Activated CD4-positive, alpha-beta T cell treated with anti-CD3 and anti-CD28 coated beads, Interleukin-2, amount 50 U/mL, for 48 hours (primary cell): ENCODE measurements at places on chromosomes 12 and 14.
A peak's percentile ranks its signal among the peaks of the same experiment; 100 is the strongest.

DNA sequence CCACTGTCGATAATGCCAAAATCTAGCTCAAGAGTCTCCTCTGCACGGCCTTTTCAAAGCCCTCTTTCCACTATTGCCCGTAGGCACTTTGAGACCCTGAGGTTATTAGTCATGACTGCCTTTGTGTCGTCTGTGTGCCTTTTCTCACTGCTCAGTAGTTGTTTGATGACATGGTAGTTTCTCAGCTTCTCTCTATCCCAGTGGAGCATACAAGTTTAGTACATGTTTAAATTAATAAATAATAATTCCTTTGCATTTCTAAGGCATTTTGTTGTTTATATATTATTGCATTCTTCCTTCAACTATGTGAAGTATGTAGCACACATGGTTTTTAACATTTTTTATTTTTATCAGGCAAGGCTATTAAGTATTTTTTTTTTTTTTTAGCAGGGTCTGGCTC, 458.1 kb downstream of the PCNX1 start:
- DNase-seq = no peak

- no peak for DNase-seq
These were observed 55.3 kb upstream of the PRKD1 start for GRCh38 chr14:29982993-29983392.

DNA sequence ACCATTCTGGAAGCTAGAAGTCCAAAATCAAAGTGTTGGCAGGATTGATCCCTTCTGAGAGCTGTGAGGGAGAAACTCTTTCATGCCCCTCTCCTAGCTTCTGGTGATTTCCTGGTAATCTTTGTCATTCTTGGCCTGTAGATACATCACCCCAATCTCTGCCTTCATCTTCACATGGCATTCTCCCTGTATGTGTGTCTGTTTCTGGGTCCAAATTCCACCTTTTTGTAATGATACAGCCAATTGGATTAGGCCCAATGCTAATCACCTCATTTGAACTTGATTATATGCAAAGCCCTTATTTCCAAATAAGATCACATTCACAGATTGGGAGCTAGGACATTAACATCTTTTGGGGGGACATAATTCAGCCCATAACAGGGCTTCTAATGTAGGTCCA, 76.9 kb upstream of the MBIP start:
- no peak for DNase-seq

- no peak for DNase-seq
These were observed 187.5 kb upstream of the SLC38A2 start for GRCh38 chr12:46560089-46560488.

DNA sequence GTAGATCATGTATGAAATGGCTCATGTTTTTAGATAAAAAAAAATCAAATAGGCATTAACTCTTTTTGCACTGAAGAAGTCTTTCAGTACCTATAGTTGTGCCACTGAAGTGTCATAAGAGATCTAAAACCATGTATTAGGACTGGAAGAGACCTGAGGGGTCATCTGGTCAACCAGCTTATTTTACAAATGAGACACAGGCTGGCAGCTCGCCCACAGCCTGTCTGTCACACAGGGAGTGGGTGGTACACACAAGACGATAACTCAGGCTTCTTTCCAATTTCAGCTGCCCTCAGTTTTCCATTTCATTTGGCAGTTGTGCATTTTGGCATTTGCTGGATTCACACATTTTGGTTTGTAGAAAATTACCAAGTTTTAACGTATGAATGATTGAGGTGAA, 34.7 kb downstream of the C12orf75 start:
- no peak for DNase-seq

DNA sequence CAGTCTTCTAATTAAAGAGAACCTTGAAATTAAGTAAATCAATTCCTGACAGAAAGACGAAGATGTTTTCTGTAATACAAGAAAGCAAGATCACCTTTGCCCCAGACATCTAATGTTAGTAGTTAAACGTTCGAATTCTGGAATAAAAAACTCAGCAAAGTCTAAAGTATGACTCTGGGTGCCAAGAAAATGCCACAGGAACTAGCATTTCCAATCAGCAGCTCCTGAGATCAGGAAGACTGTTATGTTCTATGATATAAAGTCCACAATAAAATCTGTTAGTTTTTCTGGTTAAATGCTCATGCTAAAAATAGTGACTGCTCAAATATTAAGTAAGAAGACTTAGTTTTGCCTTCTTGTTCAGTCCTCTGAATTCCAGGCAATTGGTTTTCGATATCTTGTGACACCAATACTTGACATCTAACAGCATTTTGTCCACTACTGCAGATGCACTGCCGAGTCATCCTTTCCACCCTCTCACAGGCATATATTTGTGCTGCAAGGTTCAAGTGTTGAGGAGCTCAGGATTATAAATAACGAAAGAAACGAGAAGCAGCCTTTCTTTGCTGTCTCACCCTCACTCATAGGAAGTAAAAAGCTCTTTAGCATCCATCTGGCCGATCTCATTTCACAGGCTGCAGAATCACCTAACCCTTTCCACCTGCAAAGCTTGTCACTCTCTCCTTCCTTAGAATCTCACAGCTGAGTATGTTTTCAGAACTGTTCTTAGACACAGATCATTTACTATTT, 32.0 kb downstream of the SSH1 start:
- DNase-seq = no peak

DNA sequence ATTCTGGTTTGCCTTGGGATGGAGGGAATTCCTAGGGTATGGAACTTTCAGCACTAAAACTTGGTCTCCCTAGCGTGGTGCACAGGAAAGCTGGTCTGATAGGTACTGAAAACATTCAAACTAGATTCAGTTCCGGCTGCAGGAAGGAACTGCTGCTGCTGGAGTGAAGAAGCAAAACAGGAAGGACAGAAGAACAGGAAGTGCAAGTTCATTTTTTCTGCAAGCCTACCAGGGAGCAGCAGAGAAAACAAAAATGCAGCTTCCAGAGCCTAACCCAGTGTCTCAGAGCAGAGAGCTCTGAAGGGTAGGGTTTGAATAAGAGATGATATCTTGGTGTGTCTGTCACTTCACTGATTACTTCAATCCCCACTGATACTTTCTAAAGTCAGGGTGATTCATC, 165.2 kb downstream of the VRK1 start:
- DNase-seq = peak; percentile 14

DNA sequence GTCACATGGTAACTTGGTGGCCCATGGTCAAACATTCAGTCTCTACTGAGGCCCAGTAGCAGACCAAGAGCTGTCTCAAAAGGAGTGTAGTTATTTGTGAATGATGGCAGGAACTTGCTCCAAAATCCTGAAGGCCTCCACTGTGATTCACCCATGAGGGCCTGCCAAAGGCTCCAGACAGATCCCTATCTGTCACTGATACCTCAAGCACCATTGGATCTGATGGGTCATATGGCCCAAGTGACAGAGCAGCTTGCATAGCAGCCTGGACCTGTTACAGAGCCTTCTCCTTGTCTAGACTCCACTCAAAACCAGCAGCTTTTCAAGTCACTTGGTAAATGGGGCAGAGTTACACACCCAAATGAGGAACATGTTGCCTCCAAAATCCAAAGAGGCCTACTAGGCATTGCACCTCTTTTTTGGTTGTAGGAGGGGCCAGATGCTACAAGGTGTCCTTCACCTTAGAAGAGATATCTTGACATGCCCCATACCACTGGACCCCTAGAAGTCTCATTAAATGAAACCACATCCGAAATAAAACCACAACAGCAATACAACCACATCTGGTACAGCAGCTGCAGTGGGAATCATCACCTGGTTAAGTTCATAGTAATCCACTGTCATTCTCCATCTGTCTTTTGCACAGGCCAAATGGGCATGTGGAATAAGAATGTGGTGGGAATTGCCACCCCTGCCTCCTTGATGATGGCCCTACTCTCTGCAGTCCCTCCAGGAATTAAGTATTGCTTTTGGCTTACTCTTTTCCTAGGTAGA, 150.4 kb upstream of the MAX start:
- DNase-seq = no peak

DNA sequence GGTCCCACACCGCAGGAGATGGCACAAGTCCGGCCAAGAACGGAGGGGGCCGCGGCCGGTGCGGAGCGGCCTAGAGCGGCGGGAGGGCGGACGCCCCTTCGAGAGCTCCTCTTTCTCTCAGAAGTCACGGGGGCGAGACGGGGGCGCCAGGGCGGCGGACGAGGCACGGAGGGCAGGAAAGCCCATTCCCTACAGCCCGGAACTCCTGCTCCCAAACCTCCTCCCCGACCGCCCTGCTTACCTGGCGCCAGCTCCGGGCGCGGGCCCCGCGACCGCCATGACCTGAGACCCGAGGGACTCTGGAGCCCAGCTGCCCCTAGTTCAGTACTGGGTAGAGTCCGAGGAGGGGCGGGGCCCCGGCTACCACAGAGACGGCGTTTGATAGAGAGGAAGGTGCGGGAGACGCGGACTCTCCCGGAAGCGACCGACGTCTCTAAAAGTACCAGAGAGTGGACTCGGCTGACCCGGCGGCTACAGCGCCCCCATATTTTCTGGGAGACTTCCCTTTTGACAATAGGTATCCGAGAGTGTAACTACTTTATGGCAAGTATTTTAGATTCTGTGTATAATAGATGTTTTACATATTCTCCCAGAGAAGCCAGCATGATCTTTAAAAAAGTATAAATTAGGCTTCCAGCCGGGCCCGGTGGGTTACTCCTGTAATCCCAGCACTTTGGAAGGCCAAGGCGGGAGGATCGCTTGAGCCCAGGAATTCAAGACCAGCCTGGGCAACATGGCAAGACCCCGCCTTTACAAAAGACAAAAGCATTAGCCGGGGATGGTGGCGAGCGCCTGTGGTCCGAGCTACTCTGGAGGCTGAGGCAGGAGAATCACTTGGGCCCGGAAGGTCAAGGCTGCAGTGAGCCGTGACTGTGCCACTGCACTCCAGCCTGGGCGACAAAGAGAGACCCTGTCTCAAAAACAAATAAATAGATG, at the start of gene ABCD4:
ABCD4 (minus strand) TSS at position 301 of the 936 bp plus-strand sequence; CDS start at position 279, 22 bp downstream.
- DNase-seq = peak; percentile 93

DNA sequence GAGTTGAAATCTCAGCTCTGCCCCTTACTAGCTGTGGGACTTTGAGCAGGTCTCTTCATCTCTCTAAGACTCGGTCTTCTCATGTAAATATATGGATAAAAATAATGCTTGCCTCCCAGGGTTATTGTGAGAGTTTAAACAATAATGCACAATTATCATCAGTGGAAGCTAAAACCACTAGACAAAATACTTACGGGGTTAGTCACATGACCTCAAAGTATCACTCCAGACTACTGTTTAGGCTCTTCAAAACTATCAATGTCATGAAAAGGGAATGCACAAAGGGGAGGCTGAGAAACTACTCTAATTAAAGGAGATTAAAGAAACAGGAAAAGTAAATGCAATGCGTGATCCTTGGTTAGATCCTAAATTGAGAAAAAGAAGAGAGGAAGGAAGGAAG, 24.5 kb upstream of the TSPAN11 start:
- DNase-seq = no peak

- DNase-seq = no peak
These were observed 242.1 kb upstream of the FOXN3 start for GRCh38 chr14:89658977-89659670.

DNA sequence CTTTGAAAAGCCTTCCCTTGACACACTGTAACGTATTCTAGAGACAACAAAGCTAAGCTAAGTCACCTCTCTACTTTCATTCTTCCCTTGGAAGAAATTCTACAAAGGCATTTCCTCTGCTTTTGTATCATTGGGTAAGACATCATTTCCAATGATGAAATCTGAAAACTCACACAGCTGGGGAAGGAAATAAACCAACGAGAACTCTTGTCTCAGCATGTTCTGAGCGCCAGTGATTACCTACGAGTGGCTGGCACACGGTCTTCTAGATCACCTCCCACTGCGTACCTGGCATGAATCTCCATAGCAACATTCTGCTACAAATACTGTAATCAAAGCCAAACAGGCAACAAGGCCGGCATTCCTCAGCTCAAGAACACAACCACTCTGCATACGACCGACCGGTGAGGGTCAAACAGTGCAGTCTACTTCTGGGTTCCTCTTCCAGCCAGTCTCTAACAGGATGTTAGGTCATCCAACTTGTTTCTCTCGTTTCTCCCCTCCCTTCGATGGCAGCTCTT, 7.6 kb downstream of the VPS37B start:
- no peak for DNase-seq

DNA sequence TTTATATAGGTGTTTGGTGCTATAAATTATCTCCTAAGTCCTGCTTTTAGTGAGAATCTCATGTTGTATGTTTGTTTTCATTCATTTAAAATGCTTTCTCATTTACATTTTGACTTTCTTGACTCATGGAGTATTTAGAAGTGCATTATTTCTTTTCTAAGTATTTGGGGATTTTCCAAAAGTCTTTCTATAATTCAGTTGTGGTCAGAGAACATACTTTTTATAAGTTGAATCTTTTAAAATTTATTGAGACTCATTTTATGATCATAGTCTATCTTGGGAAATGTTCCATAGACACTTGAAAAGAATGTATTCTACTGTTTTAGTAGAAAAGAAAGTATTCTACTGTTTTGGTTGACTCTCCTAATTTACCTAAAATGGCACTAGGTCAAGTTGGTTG, 168.2 kb downstream of the AKAP6 start:
- no peak for DNase-seq

- no peak for DNase-seq
These were observed 13.6 kb downstream of the GPX2 start for GRCh38 chr14:64929014-64929359.

DNA sequence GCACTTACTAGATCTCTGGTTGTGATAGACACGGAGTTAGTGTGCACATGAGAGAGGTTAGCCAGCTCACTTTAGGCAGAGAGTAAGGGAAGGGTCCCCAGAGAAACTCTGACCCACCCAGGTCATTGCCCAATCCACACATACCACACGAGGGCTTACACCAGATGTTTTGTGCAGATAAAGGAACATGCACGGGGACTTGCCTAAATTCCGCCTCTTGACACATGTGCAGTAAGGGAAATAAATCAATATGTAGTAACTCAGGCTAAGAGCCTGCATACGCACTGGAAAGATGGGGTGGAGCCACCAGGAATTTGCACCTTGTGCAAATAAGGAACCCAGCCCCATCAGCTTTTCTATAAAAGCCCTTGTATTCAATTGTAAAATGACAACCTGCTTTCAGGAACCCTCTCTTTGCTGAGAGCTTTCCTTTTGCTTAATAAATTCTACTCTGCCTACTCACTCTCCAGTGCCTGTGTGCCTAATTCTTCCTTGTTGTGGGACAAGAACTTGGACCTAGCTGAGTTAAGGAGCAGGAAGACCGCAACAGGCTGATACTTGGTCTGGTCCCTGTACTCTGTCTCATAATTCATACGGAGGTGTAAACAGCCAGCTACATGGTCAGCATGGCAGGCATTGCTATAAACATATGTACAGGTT, 120.2 kb downstream of the EMP1 start:
- no peak for DNase-seq

- DNase-seq = no peak
These were observed 85.5 kb downstream of the STON2 start for GRCh38 chr14:81314443-81315175.

DNA sequence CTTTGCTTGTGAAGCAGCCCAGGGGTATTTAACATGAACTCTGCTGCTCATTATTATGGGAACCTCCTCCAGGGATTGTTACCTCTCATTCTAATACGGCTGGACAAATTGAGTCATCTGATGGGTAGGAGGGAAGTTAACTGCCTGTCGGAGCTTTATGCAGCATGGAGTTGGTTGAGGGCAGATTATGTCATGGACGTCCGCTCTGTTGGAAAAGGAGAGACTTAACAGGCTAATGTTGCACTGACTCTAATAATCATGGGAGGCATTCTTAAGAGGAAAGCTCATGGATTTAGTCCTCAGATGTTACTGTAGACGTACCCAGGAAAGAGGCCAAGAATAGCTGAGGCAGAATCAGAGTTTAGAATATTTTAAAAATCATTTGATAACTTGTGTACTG, 9.9 kb downstream of the POP5 start:
- DNase-seq = no peak
